ENCODE measurements at places on chromosomes 13 and 19.

GRCh38 chr19:9597027-9597426, 12.7 kb upstream of the ZNF121 start:
- DNase-seq: no peak

GRCh38 chr13:42394361-42394708, 122.4 kb downstream of the AKAP11 start:
- no peak for DNase-seq

DNA sequence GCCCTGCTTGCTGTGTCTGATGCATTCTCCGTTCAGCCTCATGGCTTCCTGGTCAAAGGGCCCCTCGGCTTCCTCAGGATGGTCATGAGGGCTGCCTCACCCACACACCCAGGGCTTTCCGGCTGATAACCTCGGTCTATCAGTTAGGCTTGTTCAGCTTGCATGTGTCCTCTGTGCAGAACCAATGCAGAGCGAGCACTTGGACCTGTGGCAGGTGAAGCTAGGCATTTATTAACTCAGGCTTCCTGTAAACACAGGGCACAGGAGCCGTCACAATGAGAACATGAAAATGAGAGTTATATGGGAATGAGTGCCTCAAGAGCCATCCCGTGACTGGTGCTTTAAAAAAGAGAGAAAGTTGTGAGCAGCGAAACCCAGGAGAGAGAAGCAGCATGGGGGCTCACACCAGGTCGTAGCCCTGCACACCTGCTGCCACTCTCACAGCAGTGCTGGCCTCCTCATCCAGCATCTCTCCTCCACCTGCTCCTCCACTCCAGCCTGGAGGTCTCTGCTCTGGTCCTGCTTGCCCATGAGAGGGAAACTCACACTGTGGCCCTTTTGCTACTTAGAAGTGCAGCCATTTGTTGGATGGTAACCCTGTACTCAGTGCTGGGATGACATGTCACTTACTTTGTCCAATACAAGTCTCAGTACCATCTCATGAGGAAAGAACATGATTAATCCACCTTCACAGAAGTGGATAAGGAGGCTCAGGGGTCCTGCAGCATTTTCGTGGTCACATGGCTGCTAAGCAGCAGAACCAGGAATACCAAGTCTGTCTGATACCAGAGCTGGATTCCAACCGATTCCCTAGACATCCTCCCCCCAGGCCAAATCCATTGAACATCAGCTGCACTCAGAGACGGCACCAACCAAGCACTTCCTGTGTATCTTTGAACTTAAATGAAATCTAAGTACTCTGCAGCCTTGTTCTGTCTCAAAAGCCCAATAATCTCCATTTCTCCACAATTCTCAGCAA, 50.5 kb upstream of the IRS2 start:
- no peak for DNase-seq

- no peak for DNase-seq
These were observed 29.6 kb upstream of the TNFSF11 start for GRCh38 chr13:42544246-42544926.

- no peak for DNase-seq
These were observed 51.6 kb upstream of the F7 start for GRCh38 chr13:113053801-113054604.

DNA sequence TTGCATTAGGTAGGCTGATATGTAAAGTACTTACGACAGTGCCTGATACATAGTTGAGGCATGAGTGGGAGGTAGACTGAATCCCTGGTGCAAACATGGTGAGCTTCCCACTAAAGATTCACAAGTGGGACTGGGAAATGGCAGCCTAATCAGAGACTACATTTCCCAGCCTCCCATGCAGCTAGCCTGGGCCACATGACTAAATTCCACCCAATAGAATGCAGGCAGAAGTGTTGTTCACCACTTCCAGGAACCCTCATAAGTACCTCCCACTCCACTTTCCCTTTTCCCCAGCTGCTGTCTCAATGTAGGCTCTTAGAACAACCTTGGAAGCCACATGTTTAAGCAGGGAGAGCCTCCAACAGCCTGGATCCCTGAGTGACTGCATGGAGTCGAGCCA, 104.9 kb downstream of the CACNA1A start:
- no peak for DNase-seq

DNA sequence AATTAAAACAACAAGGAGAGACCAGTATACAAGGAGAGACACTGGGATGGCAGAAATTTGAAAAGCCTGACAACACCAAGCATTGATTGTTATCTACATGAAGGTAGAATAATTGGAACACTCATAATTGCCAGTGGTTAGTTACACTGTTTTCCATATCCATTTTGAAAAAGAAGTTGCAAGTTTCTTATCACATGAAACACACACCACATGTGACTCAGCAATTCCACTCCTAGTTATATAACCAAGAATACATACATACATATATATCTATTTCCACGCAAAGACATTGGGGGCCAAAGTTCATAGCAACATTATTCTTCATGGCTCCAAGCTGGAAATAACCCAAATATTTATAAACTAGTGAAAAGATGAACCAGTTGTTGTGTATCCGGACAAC, 15.2 kb upstream of the PABPC3 start:
- DNase-seq: no peak

GRCh38 chr13:111540486-111540885, 220.0 kb downstream of the TEX29 start:
- no peak for DNase-seq

- no peak for DNase-seq
These were observed 866 bp downstream of the COX7A1 start for GRCh38 chr19:36151144-36152018.

DNA sequence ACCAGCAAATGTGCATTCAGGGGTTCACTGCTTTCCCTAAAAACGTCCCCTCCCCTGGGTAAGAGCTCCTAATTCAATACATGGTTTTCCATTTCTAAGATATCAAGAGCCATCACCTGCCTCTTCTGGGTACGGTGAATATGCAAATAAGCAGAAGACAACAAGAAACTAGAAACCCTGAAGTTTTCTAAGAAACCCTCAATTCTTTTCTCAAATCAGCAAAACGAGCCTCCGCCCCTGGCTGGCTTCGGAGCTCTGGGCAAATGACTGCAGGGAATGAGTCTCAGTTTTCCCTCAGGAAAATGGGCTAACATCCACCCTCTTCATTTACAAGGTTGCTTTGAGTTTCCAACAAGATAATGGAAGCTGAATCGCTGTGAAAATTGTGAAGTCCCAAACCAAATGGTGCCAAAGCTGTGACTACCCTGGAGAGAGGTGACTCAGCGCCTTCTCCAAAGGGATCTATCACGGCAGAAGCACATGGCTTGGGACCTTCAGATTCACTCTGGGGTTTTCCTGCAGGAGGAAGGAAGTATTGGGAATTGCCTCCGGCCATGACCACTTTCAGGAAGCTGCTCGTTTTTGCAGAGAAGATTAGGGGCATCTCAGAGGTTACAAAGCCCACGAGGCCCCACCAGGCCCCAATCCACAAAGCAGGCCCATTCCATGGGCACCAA, 26.6 kb downstream of the KLF2 start:
- DNase-seq: no peak

DNA sequence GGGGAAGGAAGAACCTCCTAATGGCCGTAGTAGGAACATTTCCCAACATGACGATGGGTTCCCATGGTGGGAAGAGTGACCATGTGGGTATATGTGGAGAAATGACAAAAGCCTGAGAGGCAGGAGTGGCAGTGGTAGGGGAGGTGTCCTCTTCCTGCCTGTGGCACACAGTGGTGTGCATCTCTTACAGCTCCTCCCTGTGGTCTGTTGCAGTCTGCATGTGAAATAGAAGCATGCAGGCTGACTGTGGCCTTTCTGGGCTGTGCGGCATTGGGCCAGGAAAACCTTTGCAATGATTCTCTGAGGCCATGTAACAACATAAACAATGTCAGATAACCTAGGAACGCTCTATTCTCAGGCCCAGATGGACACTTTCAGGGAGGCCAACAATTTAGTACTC, 84.0 kb downstream of the LACC1 start:
- no peak for DNase-seq

GRCh38 chr13:52850396-52851136, 2.1 kb upstream of the PCDH8 start:
- peak; percentile 81 for DNase-seq

DNA sequence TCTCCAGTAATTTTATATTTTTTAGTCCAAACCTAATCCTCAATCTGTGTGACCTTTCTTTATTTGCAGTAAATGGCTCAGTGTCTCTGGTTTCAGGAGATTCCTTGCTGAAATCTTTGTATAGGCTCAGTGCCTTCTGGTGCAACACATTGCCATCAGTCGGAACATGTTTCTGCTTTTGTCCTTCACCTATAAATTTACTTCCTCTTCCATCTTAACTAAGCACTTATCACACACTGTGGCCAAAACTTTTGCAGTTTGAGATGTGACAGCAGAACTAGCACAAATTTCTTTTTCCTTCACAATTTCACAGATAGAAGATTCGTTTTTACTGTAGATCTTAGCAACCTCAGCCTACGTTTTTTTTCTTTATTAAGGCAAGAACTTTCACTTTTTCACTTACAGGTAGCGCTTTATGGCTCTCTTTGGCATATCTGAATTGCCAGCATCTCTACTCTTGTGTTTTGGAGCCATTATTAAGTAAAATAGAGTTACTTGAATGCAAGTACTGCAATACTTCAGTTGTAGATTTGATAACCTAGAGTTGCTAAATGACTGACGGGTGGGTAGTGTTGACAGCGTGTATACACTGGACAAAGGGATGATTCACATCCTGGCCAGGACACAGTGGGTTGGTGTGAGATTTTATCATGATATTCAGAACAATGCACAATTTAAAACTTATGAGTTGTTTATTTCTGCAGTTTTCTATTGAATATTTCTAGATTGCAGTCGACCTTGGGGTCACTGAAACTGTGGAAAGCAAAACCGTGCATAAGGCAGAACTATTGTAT, 44.3 kb downstream of the NDFIP2 start:
- DNase-seq: no peak

DNA sequence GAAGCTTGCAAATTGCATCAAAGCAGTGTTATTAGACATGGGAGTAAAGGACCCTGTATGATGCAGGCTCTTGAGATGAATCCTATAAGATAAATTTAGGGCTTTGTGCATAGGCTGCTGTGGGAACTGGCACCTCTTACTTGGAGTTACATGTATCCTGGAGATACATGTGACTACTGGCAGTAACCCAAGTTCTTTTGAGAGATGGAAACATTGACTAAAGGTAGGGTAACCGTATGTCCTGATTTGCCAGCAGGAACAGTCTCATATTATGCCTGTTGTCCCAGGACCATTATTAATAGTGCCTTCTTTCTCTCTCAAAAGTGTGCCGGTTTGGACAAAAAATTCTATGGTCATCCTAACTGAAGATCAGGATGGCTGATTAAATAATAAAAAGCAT, 195.4 kb downstream of the LACC1 start:
- DNase-seq: peak; percentile 47

GRCh38 chr13:100636441-100636840, 38.2 kb downstream of the TMTC4 start:
- no peak for DNase-seq

- no peak for DNase-seq
These were observed 420.6 kb downstream of the ZNF536 start for GRCh38 chr19:30792561-30793505.

DNA sequence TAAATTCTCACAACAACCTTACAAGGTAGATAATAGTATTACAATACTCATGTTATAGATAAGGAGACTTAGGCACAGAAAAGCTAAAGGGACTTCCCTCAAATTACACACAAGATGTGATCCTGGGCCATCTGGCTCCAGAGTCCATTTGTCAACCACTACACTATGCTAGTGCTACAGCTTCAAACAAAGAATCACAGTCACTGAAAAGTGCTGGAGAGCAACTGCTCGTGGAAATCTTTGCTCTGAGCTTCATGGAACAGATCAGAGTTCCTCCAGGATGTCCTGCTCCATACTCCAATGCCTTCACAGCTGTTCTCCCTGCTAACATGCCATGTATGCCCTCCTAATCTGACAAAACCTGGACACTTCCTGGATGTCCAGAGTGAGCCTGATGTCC, 271.2 kb downstream of the ENOX1 start:
- peak; percentile 6 for DNase-seq

DNA sequence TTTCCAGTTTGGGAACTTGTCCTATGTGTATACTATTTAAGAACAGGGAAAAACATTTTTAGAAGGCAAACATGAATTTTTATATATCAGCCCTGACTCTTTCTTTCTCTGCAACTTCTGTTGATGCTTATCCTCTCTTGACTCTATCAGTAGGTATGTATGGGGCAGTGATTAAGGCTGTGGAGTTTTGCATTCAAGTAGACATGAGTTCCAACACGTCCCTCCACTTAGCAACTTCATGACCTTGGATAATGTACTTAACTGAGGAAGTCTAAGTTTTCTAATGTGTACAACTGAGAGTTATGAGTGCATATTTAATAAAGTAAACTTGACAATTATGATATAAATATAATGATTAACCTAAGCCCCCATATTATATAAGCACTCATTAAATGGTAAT, 414.6 kb downstream of the TDRD3 start:
- no peak for DNase-seq

- no peak for DNase-seq
These were observed 5.5 kb upstream of the LILRA6 start for GRCh38 chr19:54248016-54248601.

- peak; percentile 23 for DNase-seq
These were observed 484 bp downstream of the IL11 start for GRCh38 chr19:55369653-55370304.

GRCh38 chr13:76378767-76379166, 507.4 kb downstream of the KCTD12 start:
- DNase-seq: no peak

DNA sequence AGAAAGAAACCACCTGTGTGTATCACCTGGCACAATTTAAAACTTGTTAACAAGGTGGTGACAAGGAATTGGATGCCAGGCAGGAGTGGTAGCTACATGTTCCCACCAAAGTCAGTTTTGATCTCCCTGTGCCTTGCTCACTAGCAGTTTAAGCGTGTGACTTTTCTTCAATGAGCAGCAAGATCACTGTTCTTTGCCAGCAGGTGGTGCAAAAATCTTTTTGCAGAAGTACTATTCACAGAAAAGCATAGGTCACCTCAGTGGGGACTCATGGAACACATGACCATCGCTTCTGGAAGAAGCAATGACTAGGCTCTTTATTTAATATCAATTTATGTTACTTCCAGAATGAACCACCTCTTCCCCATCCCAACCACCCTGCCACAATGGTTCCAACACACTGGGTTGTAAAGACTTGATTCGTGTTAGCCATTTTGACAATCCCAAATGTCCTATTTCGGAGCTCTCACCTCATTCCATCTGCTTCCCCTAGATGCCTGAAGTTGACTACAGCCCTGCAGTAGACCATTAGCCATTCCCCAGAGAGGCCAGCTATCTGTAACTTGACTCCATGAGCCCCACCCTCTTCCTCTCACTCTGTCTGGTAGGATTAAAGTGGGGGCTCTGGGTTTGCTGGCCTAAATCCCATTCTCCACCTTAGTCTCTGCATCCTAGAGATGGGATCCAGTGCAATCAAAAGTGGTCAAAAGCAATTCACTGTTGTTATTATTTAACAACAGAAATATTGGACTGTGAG, 59.1 kb upstream of the TNFRSF19 start:
- DNase-seq: peak; percentile 3

Measured in NCI-H1694 treated with DMSO at 0.1 percent for 48 hours (cell line).